Thymus (tissue), 14 donors: ENCODE measurements at places on chromosomes 3 and 15.

DNA sequence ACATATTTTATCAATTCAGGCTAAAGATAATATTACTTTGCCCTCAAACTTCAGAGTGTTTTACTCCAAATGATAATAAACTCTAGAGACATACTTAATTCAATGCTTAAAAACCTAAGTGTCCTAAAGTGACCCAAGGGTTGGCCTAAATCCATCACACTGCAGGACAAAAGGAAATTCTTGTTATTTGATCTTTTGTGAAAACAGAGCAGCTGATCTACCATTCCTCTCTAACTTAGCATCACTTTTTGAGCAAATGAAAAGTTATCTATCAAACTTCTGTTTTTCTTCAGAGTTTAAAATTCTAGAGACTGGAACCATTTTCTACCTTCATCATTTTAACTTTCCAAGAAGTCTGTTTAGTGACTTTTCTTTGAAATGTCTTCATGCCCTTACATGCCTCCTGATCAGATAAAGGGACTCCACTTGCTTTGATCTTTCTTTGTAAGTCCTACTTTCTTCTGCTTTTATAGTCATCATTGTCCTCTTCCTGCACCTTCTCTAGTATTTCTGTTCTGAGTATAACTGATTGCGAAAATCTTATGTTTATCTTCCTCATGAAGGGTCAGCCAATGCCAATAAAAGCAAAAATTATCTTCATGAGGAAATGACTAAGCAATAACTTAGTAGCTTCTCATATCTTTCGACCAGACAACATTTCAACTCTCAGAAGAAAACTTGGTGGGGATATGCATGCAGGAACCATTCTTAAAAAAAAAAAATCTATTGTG, 378.7 kb upstream of the TGFBR2 start:
- peak; percentile 18 for DNase-seq

- DNase-seq: no peak
Observed at GRCh38 chr15:39585871-39586301, 5.0 kb downstream of the THBS1 start.

DNA sequence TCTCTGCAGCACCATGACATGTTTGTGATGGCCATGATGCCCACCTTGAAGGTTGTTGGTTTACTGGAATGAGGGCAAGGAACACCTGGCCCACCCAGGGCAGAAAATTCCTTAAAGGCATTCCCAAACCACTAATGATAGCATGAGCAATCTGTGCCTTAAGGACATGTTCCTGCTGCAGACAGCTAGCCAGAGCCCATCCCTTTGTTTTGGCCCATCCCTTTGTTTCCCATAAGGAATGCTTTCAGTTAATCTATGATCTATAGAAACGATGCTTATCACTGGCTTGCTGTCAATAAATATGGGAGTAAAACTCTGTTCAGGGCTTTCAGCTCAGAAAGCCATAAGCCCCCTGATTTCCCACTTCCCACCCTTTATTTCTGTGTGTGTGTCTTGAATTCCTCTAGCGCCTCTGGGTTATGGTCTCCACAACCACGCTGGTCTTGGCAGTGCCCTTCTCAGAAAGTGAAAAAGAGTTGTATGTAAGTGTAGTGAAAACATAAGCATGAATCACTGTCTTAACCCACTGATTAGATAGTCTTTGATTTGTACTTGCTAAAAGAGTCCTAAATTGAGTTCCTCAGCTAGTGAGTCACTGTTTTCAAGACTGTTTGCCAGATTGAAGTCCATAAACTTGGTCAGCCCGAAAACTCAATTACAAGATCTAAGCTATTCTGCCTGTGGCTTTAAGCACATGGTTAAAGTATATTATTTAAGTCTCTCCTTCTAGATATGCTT, 19.0 kb upstream of the CCR2 start:
- no peak for DNase-seq

GRCh38 chr3:134155446-134155845, 95.2 kb downstream of the RYK start:
- DNase-seq: no peak

- no peak for DNase-seq
Observed at GRCh38 chr3:82087958-82088357, 326.5 kb upstream of the GBE1 start.

GRCh38 chr3:44136421-44136820, 105.3 kb upstream of the TOPAZ1 start:
- no peak for DNase-seq

- DNase-seq: no peak
Observed at GRCh38 chr3:50155491-50155878, 361 bp downstream of the SEMA3F start.

- no peak for DNase-seq
Observed at GRCh38 chr15:56325186-56325585, 40.0 kb upstream of the TEX9 start.

- DNase-seq: no peak
Observed at GRCh38 chr3:135982922-135983581, 17.5 kb downstream of the PPP2R3A start.

DNA sequence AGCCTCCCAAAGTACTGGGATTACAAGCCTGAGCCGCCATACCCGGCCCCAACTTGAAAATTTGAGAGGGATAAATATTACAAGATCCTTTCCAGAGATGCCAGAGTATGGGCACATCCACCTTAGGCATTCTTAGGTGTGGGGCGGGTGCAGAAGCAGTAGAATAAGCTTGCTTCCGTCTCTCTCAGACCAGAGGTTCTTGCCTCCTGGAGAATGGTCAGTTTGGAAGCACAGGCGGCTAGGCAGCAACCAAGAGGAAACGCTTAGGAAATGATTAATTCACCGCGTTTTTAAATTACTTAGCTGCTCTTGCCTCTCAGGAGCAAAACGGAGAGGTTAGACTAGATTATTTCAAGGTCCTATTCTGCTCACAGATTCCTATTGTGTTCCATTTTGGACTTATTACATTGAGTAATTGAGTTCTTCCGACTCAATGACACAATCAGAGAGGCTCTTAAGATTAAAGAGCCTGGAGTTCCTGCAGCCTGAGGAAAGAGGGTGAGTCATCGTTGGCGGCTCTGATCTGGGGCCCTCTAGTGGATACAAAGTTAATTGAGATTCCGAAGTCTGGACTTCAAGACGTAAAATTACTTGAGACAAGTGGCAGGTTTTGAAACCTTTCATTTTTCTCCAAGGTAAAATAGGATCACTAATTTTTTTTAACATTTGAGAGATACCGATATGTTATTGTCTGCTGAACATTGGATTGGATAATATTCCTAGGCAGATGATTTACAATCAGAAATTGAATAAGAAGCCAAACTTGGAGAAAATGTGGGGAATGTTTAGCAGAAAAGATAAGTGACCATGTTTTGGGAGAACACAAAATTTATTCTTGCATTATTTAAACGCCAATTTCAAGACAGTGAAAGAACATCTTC, 5.8 kb upstream of the TOPAZ1 start:
- DNase-seq: peak; percentile 24

- DNase-seq: no peak
Observed at GRCh38 chr3:105608623-105609022, 241.9 kb downstream of the ALCAM start.

DNA sequence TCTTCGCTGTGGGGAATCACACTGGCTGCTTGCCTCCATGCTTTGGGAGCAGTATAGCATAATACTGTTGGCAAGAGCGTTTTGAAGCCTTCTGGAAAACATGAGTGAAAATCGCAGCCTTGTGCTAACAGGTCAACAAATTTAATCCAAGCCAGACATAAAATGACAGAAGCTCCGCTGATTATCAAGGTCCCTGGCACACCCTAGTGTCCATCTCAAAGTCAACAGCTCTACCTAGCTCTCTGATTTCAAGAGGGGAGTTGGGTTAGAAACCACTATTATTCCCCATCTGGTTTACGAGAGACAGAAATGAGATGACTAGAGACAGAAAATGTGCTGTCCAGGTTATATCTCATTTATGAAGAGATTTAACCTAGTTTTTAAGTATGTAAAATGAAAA, 73.6 kb upstream of the MDFIC2 start:
- no peak for DNase-seq

- no peak for DNase-seq
Observed at GRCh38 chr3:147191795-147192385, 214.5 kb downstream of the ZIC4 start.

- DNase-seq: no peak
Observed at GRCh38 chr3:56813653-56813960, 11.9 kb upstream of the ARHGEF3 start.

DNA sequence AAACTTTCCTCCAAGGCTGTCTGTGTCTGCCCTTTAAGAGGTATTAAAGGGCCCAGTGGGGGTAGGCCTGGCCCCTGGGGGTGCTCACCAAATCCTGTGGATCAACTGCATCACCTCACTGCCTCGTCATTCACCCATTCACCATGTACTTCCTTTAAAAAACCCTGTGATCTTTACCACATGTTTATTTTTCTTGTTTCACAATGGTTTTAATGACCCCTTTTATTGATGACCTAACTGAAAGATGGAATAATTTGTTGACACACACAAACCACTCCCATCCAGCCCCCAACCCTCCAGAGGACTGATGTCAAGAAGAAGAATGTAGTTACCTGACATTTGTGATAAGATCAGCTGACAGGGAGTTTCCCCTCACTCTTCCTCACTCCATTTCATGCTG, 40.8 kb downstream of the KCNAB1 start:
- no peak for DNase-seq

DNA sequence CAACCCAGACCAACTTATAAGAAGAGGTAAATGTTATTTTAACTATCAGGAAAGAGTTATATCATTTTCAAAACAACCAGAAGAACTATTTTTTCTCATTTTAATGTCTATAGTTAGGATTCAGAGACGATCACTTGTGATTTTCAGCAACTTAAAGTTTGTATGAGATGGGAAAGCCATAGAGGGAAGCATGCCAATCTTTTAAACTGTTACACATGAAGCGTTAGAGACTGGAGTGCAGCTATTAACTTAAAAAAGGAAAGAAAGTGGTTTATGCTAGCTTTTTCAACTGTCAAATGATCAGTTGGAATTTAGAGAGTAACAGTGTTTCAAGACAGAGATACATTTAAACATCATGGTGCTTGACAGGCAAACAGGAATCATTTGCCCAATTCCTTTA, 91.7 kb upstream of the LPP start:
- DNase-seq: no peak

DNA sequence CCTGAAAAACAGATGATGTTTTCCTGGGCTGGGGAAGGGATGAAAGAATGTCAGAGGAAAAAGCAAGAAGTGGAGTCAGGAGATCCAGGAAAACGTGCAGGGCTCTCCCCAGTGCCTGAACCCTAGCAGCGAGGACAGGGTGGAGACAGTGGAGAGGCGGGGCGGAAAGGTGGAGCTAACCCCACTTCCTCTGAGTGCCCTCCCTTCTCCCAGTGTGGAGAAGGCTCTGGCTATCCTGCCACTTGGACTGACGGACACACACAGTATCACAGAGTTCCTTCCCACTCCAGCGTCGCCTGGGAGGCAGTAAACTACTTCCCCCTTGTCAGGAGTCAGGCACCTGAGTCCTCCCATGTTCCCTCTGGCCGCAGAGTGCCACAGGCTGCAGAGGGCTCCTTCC, 125.3 kb upstream of the CHRNA7 start:
- DNase-seq: no peak

GRCh38 chr3:106533093-106533787, 664.4 kb upstream of the CBLB start:
- DNase-seq: no peak

DNA sequence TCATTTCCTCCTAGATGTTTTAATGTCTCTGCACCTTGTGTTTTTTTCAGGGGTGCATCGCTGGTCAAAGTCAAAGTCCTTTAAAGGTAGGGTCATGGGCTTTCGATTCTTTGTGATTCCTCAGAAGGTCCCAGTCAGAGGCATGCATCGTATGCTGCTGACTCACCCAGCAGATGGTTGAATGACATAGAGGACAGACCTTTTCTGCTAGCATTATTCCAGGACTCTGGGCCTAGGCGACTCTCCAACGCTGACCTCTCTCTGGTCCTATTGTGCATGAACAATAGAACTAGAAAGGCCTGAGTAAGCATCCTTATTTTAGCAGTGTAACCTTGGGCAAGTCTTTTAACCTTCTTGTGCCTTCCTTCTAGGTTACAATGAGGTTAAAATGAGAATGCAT, 75.9 kb downstream of the DGKG start:
- no peak for DNase-seq

- no peak for DNase-seq
Observed at GRCh38 chr3:61669203-61669602, 107.8 kb downstream of the PTPRG start.

DNA sequence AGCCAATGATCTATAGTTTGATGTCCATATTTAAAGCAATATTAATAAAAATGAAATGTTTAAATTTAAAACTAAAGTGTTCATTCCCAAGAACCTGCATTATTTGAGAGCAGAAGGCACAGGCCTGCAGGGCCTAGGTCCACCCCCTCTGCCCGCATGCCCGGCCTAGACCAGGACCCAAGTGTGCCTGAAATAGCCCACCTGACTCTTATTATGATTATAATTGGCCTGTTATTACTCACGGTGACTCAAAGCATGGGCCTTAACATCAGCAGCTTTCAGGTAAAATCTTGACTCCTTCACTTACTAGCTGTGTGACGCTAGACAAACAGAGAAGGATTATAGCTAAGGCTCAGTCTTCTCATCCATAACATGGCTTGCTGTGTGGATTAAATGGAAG, 128.8 kb downstream of the PLCL2 start:
- no peak for DNase-seq

DNA sequence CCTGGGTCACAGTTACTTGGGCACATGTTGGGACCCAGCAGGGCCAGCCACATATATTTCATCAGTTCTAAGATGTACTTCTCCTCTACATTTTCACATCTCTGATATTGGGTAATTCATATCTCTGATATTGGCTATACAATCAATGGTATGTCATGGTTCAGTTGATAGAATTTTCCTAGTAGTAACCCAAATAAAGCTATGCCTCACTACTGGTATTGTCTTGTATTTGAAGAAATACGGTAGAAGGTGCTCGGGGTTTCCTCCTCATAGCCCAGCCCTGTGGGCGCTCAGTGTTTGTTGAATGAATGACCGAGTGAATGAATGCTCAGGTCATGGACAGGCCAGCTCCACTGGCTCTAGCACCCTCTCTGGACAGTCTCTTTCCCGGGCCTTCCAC, 94.1 kb downstream of the RAB11A start:
- no peak for DNase-seq

DNA sequence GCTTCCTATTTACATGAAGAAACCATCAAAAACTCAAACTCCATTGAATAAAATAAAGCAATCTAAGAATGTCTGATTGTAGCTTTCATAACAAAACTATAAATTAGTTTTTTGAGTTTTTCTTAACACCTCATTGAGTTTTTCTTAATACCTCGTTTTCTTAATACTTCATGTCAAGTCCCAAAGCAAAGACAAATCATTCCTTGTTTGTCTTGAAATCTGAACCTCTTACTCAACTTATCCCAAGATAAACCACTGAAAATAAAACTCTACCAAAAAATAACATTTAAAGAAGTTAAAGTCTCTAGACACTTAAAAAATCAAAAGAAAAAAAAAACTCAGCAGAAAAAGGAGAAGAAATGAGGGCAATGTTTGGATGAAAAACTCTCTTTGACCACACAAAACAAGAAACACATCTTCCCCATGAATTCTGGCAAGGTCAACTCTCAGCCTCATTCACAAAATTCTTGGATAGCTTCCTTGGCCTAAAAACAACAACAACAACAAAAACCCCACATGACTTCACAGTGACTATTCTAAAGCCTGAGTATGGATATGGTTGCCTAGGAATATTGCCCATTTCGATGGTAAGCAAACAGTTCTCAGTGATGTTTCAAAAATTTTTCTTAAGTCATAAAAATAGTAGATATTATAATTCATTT, 38.2 kb downstream of the TMCC1 start:
- no peak for DNase-seq

GRCh38 chr3:81502236-81502635, 259.2 kb downstream of the GBE1 start:
- no peak for DNase-seq

- DNase-seq: no peak
Observed at GRCh38 chr3:106130384-106131198, 261.8 kb upstream of the CBLB start.

GRCh38 chr3:95923496-95924210, 890.7 kb upstream of the EPHA6 start:
- DNase-seq: no peak
